ENCODE measurements at places on chromosomes 5 and 9.

DNA sequence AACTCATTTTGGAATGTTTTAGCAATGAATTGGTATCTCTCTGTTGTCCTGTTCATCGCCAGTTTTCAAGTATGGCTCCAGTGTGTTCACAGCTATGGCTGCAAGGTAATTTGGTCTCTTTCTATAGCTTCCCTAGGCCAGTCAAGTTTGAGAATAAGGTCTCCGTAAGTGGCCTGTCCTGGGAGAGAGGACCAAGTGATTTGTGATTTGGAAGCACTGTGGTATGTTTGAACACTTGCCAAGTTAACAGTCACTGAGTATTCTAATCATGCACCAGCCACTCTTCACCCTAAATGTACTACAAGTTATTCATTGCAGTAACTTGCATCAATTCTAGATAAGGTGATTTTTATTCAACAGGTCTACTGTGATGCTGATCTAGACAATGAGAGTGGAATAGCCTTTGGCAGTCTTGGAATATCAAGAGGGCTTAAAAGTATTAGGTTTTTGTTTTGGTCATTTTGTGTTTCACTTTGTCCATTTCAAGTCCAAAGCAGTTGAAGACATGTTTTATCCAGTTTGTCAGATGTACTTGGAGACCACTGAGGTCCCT, 41.1 kb downstream of the G3BP1 start:
- DNase-seq: no peak

DNA sequence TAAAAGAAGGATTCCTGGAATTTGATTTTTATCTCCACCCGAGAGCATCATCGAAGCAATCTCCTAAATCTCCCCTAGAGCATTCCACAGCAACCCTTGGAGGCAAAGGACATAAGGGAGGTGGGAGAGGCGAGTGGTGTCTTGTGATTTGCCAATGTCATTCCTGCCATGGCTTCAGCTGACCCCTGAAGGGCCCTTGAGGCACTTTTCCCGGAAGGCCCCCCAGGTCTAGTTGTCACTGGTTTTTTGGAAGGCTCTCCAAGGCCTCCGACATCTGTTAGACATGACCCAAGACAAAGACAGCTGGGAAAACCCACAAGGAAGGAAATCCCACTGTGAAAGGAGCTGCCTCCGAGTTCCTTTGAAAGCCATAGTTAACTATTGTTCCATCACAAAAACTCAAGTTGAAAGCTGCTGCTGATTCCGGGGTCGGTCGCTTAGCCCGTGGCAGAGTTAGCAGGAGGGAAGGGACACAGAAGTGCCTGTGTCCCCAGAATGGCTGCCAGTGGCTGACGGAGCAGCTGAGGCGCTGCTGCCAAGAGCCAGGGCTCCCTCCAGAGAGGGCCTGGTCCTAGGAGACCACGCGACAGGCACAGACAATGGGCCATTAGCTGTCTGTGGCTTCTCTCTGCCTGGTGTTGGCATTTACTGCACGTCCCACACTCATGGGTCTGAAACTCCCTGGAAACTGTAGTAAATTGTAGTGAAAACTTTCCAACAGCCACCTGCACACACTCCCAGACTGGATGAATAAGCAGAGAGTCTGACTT, 24.4 kb upstream of the TRIO start:
- no peak for DNase-seq

- DNase-seq: no peak
Observed at GRCh38 chr5:102531506-102531905, 32.7 kb upstream of the SLCO6A1 start.

DNA sequence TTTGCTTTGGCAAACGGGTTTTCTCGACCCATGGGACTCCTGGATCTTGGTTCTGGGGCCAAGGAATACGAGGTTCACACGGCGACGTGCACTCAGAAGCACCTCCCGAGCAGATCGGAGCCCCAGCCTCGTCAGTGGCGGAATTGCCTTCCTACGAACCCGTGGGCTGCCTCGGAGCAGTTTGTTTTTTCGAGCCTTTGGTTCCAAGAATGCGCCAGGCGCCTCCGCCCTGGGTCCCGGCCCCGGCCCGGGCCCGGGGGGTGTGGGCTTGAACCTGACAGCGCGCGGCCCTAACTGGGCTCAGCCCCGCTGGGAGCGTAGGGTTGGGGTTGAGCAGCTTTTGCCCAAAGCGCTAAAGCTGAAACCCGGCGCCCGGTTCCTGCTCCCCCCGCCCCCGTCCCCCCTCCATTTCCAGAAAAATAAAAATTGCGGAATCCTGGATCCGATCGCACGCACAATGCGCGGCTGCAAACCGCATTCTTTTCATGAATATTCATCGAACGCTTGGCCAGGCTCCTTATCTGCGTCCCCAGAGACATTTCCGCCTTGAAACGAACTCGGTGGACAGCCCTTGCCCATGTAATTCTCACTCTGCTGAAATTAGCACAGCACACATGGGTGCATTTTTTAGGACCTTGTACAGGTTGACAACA, 1.0 kb downstream of the BASP1 start:
- no peak for DNase-seq

GRCh38 chr9:18245911-18246310, 228.0 kb upstream of the ADAMTSL1 start:
- peak; percentile 73 for DNase-seq

- no peak for DNase-seq
Observed at GRCh38 chr5:167771571-167771970, 519.9 kb upstream of the WWC1 start.

DNA sequence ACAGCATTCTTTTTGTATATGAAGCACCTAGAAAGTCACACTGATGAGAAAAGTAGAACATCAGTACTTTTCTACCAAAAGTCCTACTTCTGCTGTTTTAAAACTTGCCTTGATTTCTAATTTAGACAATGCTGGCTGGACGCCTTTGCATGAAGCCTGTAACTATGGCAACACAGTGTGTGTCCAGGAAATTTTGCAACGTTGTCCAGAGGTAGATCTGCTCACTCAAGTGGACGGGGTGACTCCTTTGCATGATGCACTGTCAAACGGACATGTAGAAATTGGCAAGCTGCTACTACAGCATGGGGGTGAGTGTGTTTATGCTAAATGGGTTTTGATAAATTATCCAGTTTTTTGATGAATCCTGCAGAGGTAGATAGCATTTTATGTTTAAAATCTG, 73.5 kb downstream of the SLF1 start:
- DNase-seq: no peak

- DNase-seq: no peak
Observed at GRCh38 chr9:137771580-137771979, 106.0 kb upstream of the CACNA1B start.
